ENCODE measurements at places on chromosomes 5 and 9.

GRCh38 chr5:181181650-181182565, 23.1 kb downstream of the TRIM7 start:
- DNase-seq = no peak

GRCh38 chr5:39578887-39579497, 154.2 kb upstream of the DAB2 start:
- DNase-seq = no peak

DNA sequence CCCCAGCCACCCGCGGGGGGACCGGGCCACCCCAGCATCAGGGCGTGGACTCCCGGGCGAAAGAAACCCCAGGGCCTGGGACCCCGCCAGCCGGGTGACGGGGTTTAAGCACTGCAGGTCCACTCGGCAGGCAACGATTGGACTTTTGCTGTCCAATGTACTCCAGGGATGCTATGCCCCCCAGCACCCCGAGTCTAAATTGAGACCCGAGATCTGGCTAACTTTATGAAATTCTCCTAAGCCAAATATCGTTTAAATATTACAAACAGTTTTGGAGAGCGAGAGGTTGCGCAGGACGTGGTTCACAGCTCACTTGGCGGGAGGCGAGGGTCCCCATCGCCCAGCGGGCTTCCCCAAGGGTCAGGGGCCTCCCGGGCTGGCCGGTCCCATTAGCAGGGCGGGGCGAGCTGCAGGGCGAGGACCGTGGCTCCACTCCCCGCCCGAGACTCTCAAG, 384 bp upstream of the MRPS2 start:
- DNase-seq = no peak

GRCh38 chr9:69471433-69471832, 146.4 kb downstream of the ENTREP1 start:
- DNase-seq = no peak

DNA sequence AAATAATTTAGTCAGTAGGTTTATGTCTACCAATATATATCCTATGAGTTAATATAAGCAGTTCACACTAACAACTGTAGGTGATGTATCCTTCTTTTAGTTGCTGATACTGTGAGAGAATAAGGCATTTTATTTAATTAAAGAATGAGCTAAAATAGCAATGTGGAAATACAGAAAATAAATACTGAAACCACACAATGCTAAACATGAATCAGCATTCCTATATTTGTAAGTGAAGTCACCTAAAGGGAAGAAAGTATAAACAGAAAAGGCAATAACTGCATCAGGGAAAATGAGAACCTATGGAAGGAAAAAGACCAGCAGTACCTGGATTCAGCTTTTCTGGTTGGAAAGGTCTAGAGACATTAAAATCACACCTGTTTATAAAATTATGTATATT, 336.0 kb downstream of the PDE4D start:
- DNase-seq = no peak

DNA sequence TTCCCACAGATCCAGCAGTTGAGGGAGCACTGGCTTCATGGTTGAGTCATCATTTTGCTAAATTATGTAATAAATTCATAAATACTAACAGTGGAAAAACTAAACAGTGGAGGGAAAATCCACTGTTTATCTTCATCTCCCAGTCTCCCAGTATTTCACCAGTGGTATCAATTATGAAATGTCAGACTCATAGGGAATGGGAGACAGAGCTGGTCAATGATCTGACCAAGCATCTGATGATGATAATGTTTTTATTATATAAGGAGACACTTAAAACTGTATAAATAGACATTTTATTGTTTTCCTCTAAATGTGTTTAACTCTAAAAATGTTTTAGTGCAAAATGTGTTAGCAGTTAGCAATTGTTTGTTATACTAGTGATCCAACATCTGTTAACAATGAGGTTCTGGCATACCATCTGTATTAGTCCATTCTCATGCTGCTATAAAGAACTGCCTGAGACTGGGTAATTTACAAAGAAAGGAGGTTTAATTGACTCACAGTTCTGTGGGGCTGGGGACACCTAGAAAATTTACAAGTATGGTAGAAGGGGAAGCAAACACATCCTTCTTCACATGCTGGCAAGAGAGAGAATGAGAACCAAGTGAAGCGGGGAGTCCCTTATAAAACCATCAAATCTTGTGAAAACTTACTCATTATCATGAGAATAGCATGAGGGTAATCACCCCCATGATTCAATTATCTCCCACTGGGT, 11.8 kb upstream of the REEP5 start:
- DNase-seq = peak; percentile 75

- no peak for DNase-seq
These were observed 240.6 kb upstream of the MPDZ start for GRCh38 chr9:13520069-13520468.

DNA sequence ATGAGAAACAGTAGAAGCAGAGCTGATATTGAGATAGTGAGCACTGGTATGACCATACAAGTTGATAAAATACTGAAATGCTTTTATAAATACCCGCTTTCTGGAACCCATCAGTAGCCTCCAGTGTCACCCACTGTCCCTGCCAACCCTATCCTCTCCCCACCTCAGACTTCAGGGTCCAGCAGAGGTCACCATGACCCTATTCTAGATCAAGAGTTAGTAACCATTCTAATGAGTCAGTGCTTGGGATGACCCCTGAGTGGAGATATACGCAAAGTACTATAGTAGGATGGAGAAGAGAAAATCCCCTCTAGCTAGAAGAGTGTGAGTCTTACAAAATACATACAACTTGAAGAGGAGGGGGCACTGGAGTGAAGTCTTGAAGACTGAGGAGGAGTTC, 297.9 kb upstream of the BRINP1 start:
- no peak for DNase-seq

DNA sequence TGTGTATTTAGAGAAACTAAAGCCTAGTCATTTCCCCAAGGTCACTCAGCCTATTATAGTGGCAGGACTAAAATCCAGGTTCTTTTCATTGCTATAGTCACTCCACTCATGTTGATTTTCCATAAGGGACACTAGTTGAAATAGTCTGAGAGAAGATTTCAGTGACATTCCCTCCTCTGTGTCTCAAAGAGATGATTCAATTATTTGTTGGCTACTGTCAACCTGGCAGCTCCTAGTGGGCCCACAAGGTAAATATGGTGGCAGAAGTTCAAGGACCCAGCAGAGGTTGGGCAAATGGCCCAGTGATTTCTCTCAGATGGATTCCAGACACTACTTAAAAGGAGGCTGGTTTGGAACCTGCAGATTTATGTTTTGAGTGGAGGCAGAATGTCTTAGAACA, 48.1 kb downstream of the G3BP1 start:
- no peak for DNase-seq

DNA sequence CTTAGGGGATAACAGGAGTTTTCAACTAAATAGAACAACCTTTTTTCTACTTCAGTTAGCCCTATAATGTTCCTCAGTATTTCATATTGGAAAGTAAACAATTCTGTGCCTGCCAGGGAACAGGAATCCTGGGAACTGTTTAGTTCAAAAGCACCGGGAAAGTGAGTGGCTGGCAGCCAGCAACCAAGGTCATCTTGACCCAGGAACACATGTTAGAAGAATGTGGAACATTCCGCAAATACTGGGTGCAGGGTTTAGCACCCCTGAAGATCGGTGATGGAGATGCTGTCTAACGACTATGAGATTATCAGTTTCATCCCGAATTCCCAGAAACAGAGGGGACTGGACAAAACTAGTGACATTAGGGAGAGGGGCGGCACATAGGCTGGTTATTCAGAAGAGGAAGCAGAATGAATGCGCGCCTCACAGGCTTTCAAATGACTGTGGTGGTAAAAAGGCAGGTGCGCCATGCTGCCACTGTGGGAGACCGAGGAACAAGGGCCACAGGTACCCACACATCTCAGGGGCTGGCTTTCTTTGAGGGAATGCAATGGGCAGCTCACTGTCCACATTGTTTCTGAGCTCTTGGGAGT, 51.2 kb downstream of the IPPK start:
- no peak for DNase-seq

- no peak for DNase-seq
These were observed 64.2 kb upstream of the GPR151 start for GRCh38 chr5:146580237-146580636.

GRCh38 chr9:19754921-19755320, 33.9 kb downstream of the SLC24A2 start:
- DNase-seq = no peak

DNA sequence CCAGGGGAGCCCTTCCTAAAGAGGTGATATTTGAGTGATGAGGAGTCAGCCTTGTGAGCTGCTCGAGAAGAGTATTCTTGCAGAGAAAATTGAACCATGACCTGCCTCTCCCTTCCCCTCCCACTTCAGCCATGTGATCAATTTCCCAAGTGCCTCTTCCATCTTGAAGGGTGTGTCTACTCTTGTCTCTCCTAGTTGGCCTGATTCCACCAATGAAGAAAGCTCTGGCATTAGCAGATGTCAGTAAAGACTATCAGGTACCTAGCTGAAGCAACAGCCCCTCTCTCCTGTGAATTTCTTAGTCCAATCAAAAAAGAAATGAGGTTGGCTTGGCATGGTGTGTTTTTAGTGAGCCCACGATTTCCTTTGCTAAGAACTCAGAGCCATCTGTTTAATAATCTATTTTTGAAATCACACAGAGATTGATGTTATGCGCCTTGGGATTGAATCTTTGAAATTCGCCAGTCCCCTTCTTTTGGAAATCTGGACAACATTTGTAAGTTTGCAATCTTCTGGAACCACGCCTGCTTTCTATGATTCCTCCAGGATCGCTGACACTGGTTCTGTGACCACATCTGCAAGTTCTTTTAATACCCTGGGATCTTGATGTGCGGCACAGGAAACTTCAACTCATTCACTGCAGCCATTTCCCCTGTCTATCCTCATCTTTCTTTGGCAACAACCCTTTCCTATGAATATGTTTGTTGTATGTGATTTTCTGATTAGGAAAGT, 404.6 kb downstream of the DMRT2 start:
- no peak for DNase-seq

GRCh38 chr9:14153310-14153720, 160.6 kb downstream of the NFIB start:
- no peak for DNase-seq

DNA sequence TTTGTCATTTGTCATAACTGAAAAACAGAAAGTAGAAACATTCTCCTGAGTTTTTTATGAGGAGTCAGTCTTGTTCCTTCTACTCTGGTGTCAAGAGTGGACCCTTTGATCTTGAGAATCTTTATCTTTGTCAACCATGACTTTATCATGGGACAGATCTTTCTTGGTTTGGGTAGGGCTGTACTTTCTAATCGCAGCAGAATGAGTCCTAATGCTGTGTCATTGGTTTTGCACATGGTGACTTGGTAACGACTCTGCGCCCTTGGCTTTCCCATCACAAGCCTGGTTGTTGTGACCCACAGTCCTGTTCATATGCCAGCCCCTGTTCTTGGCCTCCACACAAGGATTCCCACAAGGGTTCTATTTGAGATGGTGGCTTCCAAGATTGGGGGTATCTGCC, 45.6 kb downstream of the AOPEP start:
- DNase-seq = no peak

DNA sequence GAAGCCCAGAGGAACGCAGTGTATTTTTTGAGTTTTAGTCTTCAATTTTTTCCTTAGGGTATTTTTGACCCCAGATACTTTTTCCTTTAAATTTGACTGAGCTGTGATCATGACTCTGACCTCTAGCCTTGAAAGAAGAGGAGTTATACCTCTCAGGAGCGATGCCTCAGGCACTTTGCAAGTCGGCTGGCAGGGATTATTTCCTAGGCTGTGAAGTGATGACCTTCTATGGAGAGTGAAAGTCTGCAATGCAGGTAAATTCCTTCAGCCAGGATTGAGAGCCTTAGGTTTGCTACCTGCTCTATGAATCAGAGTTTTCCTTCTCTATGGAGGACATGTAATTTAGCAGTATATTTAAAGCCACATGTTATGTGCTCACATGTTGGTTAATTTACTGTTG, 10.8 kb upstream of the NUDT12 start:
- DNase-seq = no peak

GRCh38 chr5:170144286-170145023, 38.8 kb downstream of the FOXI1 start:
- no peak for DNase-seq

- DNase-seq = no peak
These were observed 46.9 kb upstream of the CEP78 start for GRCh38 chr9:78189001-78189400.

DNA sequence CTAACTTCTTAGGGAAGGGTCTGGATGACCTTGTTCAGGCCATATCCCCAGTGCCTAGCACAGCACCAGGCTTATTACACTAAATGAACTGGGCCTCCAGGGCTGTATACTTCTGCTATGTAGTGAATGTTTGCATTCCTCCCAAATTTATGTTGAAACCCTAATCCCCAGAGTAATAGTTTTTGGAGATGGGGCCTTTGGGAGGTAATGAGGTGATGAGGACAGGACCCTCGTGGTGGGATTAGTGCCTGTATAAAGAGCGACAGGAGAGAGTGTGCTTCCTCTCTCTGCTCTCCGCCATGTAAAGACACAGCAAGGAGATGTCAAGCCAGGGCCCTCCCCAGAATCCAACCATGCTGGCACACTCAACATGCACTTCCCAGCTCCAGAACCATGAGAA, 148.3 kb downstream of the SEC61B start:
- DNase-seq = no peak

DNA sequence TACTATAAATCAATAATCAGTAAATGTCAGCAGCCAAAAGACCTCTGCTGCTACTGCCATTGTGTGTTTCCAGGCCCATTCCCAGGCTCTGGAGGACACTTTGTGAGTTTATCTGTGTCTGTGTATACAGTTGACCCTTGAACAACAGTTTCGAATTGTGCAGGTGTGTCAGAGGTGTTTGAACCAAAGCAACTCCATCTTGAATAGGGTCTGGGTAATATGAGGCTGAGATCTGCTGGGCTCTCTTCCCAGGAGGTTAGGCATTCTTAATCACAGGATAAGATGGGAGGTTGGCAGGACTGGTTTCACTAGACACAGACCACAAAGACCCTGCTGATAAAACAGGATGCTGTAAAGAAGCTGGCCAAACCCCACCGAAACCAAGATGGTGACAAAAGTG, 2.3 kb upstream of the TBCA start:
- no peak for DNase-seq

- no peak for DNase-seq
These were observed 1269.2 kb downstream of the EFNA5 start for GRCh38 chr5:106401561-106401960.

Data from HFF-Myc (cell line).